ENCODE measurements at places on chromosomes 2 and 18.

GRCh38 chr2:136057023-136057801 lies 60.7 kb downstream of the CXCR4 start:
- DNase-seq: no peak

DNA sequence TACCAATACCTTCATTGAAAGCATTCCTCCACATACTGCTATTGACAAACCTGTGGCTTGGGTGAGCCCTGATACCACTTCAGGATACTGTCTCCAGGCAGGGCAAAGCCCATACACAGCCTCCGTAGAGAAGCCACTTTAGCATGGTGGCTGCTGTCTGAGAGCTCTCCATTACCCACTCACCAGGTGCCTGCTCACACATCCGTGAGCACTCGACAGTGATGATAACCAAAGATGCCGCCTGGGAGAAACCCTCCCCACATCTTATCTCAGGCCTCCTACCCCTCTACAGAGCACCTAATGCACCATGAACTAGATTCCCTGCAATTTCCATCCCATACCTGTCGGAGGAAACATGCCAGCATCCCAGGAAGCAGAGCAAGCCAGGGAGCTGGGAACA lies 57.6 kb upstream of the KLHL29 start:
- DNase-seq: no peak

DNA sequence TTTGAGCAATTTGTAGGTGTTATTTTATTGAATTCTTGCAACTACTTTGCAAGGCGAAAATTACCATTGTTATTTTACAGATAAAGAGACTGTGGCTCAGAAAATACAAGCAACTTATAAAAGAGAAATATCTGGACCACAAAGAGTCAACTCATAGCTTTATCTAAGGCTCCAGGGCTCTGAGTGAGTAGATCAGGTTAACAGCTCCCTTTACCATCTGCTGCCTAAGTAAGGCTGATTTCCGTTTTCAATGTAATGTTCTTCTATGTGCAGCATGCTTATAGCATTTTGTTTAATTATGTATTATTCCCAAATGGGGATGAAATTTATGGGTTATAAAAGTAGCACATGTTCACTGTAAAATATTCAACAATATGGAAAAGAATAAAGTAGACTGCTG lies 299.1 kb upstream of the TNP1 start:
- DNase-seq: no peak

- DNase-seq: no peak
These were observed 67.3 kb upstream of the UPP2 start for GRCh38 chr2:158034198-158034866.

- no peak for DNase-seq
These were observed 2.6 kb downstream of the CRYBA2 start for GRCh38 chr2:218990612-218991011.

GRCh38 chr2:215660687-215661086 lies 224.8 kb upstream of the FN1 start:
- no peak for DNase-seq

GRCh38 chr2:108171657-108172056 lies 68.1 kb upstream of the SULT1C3 start:
- no peak for DNase-seq

- no peak for DNase-seq
These were observed 47.9 kb downstream of the ANKMY1 start for GRCh38 chr2:240509667-240510512.

DNA sequence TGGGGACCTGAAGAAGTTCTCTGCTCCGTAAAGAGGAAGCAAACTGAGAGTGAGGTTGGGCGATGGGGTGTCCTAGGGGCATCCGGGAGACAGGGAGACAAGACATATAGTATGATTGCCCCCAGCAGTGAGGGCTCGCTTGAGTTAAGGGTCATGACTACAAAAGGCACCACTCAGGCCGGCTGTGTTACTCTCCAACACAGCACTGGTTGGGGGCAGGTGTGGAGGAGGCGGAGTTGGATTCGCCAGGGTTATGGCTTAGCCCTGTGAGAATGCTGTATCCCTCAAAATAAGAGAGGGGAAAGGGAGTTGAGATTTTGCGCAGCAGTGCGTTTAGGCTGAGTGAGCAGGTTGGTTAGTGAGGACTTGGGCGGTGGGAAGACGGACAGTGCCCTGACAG lies 12.0 kb downstream of the DYSF start:
- DNase-seq: no peak

DNA sequence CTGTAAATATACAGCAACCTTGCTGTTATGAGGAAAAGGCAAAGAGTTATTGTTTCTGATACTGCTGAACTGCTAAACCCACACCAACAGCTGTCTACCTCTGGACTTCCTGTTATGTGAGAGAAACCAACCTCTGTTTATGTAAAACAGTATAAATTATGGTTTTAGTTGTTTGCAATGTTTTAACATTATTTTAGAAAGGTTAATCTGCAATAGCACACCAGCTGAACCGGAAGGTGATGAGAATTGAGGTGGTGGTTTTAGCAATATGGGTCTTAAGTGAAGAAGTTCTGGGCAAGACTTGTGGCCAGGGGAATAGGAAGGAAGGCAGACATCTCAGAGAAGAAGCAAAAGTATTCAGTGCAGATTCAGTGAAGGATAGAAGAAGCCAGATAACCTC lies 237.8 kb downstream of the PLCL1 start:
- no peak for DNase-seq

DNA sequence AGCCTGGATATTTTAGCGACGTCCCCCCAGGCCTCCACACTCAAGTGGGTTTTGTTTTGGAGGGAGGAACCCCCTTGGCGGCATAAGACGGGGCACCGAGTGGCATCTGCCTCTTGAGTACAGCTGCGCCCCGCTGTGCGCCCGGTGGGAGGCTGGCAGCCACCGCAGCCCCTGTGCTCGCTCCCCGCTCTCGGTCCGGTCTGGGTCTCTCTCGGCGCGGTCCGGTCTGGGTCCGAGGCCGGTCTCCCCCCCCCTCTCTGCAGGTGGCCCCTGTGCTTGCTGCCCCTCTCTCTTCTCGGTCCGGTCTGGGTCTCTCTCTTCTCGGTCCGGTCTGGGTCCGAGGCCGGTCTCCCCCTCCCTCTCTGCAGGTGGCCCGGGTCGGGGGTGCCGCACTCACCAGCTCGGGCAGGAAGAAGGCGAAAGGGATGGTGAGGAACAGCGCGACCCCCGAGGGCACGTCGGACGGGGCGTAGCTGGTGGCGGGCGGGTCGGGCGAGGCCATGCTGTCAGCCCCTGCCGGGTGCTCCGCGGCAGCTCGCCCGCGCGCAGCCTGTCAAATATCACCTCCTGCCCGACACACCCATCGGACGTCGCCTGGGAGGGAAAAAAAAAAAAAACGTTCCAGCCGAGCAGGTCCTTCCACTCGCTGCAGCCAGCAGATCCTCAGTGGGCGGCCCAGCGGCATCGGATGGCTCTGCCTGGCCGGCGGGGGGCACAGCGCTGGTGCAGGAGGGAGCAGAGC lies at the start of gene MALL:
Gene MALL, minus strand, starts transcription at position 532 of the 742 bp plus-strand sequence. Its CDS starts 30 bp downstream, at position 502.
- no peak for DNase-seq

- DNase-seq: no peak
These were observed 61.4 kb downstream of the TTC39C start for GRCh38 chr18:24075767-24076597.

DNA sequence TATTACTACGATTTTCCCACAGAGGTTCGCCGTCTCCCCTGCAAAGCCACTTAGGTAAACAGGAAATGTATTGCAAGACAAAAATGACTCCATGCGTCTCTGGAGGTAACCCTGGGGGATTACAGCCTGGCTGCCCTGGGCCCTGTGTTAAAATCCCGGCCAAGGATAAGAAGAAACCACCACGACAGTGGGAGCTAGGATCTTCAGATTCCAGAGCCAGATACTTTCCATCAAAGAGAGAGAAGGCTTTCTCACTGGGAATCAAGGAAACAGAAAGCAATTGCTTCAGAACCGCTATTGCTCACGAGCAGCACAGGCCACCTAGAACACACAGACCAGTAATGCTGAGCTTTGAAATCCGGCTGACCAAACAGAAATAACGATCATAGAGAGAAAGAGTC lies 97.9 kb upstream of the ZNF516 start:
- no peak for DNase-seq

- no peak for DNase-seq
These were observed 111.7 kb upstream of the CSRNP3 start for GRCh38 chr2:165357758-165358157.

- no peak for DNase-seq
These were observed 199.6 kb downstream of the PHLPP1 start for GRCh38 chr18:62914871-62915392.

DNA sequence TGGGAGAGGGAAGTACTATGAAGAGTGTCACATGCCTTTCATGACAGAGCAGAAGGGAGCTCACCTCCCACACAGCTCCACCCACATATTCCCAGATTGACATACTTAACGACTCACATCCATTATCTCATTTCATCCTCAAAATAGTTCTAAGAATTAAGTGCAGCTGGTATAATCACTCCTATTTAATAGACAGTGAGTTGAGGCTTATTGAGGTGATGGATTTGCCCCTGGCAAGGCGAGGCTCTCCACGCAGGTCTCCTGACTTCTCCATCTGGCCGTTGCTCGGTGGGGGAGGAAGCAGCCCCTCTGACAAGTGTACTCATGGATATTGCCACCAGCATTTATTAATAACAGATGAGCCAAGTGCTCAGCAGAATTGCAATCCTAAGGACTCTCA lies 81.4 kb downstream of the TGOLN2 start:
- DNase-seq: no peak

DNA sequence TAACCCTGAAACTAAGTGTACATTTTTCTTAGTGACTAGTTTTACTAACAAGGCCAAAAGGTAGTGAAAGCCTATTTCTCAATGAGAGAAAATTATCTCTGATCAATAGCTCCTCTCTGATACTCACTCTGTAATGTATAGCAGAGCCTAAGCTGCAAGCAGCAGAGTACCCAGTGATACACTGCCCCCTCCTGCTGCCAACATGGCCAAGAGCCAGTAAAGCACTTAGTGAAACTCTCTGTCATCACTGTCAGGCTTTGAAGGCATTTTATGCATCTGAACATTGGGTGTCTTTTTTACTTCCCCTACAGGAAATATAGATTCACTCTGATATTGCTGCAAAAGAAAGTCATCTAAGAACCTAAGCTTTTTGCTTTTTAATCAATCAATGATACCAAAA lies 784.1 kb upstream of the CDH7 start:
- no peak for DNase-seq

DNA sequence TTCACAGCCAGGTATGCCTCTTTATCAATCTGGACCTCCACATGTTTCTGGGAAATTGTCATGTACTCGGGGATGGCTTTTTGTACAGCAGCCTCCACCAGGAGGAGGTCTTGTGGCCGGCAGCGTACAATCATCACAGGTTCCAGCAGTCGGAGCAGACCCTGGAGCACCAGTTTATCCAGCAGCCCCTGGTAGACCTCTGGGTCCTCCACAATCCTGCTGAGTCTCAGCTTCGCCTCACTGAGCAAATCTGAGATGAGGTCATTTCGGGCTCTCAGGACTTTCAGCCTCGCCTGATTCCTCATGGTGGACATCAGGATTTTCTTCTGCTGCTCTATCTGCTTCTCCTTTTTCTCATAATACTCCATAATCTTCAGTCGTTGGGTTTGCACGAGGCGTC lies 32.8 kb downstream of the TMEM247 start:
- no peak for DNase-seq

DNA sequence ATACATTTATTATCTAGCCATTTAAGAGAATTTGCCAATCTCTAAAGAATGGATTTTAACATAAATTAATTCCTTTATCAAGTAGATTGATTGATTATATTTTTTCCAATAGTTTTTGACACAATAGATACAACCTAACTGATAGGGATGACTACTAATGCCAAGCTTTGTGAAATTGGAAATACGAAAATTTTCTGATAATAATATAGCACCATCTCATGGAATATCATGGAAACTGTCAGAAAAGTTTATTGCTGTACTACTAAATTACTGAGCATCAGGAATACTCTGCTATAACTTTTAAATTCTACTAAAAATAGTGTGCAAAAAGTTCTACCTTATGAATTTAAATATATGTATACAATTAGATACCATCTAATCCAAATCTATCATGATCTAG lies 101.8 kb upstream of the MAP2 start:
- no peak for DNase-seq

DNA sequence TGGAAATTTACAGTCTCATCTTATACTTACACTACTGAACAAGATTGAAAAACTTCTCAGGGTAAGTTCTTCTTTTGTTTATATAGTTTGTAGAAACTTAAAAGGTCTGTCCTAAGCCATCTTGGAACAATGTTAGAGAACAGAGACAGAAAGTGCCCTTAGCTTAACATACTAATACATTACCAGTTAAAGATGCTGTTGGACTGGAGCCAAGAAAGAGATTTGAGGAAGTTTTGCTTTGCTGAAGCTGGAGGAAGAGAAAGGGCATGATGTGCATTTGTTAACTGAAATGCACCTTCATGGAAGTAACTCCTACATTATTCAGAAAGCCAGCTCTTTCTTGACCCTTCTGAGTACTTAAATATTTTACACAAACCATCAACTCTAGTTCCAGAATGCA lies 66.5 kb upstream of the TNFRSF11A start:
- no peak for DNase-seq

DNA sequence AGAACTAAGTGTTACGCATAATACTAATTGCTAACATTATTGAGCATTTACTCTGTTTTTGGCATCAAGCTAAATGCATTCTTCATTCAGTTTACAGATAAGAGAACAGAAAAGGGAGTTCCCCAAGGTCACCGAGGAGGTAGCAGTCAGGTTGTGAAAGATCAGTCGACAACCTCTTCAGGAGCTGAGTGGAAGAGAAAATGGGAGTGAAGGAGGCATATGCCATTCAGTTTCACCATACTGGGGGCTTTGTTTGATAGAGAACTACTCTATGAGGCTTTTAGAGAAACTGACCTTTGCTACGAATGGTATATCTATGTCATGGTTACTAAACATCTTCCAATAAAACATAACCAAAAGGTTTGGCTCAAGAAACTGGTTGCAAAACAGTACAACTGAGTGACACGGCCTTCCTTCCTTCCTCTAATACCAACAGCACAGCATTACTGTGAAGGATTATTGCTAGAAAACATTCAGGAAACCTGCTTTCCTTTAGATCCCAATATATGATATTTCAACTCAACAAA lies 112.1 kb downstream of the RBMS1 start:
- DNase-seq: no peak

GRCh38 chr2:156448766-156449165 lies 12.6 kb downstream of the GPD2 start:
- no peak for DNase-seq

DNA sequence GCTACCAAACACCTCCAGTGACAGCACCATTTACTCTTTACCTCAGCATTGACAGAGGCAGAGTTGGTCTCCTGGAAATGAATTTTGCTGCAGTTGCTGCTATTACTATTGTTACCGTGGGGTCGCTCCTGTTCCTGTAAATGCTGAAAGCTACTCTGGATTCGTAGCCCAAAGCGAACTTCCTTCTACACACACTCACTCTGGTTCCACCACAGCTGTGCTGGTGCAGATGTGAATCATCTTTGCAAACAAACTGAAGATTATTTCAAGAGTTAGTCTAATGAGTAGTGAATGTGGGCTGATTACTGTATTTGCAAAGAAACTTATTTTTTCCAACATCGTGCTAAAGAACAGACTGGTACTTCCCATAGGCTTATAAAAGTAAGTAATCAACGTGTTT lies 304.0 kb downstream of the LPIN1 start:
- no peak for DNase-seq

All from SK-N-MC (cell line).